ENCODE measurements at places on chromosomes 13 and 19.

GRCh38 chr19:45499196-45500180, 1.2 kb downstream of the PPM1N start:
- peak; percentile 84 for DNase-seq

- no peak for DNase-seq
Measured at GRCh38 chr19:831407-832369, 4.1 kb downstream of the AZU1 start.

DNA sequence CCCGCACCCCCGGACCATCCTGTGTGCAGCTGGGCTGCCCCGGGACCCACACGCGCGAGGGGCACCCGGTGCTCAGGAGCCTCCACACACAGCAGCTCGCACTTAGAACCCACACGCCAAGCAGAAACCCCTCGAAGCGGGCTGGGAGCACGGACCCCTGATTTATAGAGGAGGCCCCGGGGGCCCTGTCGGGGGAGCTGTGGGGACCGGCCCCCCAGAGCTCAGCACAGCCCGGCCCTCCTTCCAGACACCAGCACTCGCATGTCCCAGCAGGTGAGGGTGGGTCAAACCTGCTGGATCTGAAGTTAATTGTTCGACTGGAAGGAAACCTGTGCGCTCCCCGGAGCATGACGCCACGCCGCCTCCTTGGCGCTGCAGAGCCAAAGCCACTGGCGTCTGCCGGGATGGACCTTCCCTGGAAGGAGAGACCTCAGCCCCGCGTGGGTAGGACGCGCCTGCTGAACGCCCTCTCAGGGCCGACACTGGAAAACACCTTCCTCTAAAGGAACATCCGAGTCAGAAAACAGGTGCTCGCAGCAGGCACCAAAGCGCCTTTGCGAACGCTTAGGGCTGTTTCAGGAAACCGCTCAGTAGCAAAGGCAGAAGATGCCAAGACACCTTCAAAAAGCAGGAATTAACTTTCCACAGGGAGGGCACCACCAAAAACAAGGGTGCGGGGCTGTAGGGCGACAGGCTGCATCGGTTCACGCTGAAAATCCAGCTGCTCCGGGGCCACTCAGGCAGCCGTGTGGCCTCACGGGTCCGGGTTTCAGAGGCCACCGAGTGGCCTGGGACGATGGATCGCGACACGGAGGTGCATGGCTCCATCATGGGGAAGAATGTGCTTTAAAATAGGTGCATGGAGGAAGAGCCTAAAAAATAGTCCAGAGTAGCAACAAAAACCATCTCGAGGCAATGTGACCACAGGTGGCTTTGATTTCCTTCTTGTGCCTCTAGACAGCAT, 37.8 kb upstream of the GRTP1 start:
- DNase-seq = no peak

- no peak for DNase-seq
Measured at GRCh38 chr19:28359431-28360414, 853.2 kb downstream of the UQCRFS1 start.

GRCh38 chr19:8922591-8922990, 87.6 kb downstream of the MUC16 start:
- DNase-seq = no peak
